Progenitor cell of endocrine pancreas (in vitro differentiated cells): ENCODE measurements at places on chromosomes 2 and 18. TPM values are rescaled to one million over a fixed set of nuclear protein-coding genes. Genes with fewer than 3 reads are reported as not detected.

- no peak overlapping the region for H3K27ac ChIP-seq
- H3K4me1 ChIP-seq = no peaks in the 10 kb centered on the region
- no peak overlapping the region for H3K4me3 ChIP-seq
- no peaks in the 10 kb centered on the region for H3K27me3 ChIP-seq
- DNase-seq = peak; percentile 23
These were observed 51.8 kb downstream of the MTHFD2 start for GRCh38 chr2:74250189-74250631.

GRCh38 chr18:9697121-9697520 lies 11.0 kb upstream of the RAB31 start:
- peaks cover 8% of the 10 kb centered on the region for H3K4me1 ChIP-seq
- H3K27ac ChIP-seq = no peak overlapping the region
- no peak overlapping the region for H3K4me3 ChIP-seq
- peaks cover 28% of the 10 kb centered on the region for H3K27me3 ChIP-seq
- no peak for DNase-seq

- no peak for DNase-seq
- H3K36me3 ChIP-seq = no peaks in the 10 kb centered on the region
These were observed 836.9 kb upstream of the CELF4 start for GRCh38 chr18:38402509-38402908.

DNA sequence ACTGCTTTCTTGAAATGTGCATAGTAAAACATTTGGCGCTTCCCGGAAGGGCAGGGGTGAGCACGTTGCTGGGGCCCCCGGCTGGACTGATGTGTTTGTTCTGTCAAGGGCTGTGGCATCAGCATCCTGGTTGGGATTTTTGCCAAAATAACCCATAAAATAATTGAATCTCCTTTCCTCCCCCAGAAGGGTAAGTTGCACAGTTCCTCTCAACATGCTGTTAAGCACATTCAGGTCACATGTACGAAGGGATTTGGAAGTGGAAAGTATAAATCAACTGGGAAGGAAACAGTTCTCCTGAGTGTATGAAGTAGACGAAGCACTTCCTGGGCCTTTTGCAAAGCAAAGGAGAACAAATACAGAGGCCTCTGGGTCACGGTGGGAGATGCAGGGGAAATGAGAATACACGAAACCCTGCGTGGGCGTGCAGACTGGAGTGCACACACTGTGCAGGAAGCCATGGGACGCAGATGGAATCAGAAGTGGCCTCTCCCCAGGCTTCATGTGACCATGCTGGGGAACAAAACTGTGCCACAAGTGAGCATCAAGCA lies 183.9 kb downstream of the LPIN1 start:
- H3K27ac ChIP-seq = no peak overlapping the region
- no peaks in the 10 kb centered on the region for H3K27me3 ChIP-seq
- no peak overlapping the region for H3K4me3 ChIP-seq

- H3K36me3 ChIP-seq = no peaks in the 10 kb centered on the region
- no peak overlapping the region for H3K27ac ChIP-seq
- DNase-seq = no peak
- H3K27me3 ChIP-seq = peaks cover 3% of the 10 kb centered on the region
- no peak overlapping the region for H3K4me3 ChIP-seq
These were observed 94.5 kb upstream of the UPP2 start for GRCh38 chr2:158006961-158007719.

GRCh38 chr2:186429104-186429503 lies 57.0 kb upstream of the ZC3H15 start:
- H3K36me3 ChIP-seq = no peaks in the 10 kb centered on the region
- H3K4me3 ChIP-seq = no peak overlapping the region
- H3K27me3 ChIP-seq = no peaks in the 10 kb centered on the region

DNA sequence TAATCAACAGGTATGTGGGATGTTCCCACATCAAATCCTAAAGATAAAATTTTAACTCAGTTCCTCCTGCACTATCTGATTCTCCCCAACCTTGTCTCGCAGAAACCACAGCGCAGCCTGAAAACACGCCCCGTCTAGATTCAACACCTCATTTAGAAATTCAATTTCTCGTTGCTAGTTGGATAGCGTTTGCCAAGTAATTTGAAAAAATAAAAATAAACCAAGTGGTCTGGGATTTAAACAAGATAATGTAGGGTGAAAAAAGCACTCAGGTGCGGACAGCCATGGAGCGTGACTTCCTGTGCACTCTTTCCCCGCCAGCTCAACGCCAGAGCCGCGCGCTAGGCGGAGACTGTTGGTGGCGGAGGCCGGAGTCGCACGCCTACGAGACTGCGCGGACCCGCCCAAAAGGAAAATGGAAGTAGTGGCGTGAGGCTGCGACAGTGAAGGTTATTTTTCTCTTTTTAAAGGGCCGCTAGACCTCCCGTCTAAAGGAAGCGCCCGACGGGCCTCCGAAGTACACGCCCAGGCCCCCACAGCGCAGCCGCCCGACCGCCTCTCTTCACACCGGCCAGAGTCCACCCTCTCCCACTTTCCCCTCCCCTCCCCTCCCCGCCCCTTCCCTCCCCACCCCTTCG lies 615 bp upstream of the CCNT2 start:
- peaks cover 7% of the 10 kb centered on the region for H3K36me3 ChIP-seq
- H3K4me1 ChIP-seq = peaks cover 14% of the 10 kb centered on the region
- DNase-seq = peak; percentile 66
- no peaks in the 10 kb centered on the region for H3K27me3 ChIP-seq

- no peak for DNase-seq
- peaks cover 13% of the 10 kb centered on the region for H3K27me3 ChIP-seq
- H3K36me3 ChIP-seq = no peaks in the 10 kb centered on the region
- peaks cover 4% of the 10 kb centered on the region for H3K4me1 ChIP-seq
These were observed 33.9 kb downstream of the ARHGAP25 start for GRCh38 chr2:68768461-68768860.

DNA sequence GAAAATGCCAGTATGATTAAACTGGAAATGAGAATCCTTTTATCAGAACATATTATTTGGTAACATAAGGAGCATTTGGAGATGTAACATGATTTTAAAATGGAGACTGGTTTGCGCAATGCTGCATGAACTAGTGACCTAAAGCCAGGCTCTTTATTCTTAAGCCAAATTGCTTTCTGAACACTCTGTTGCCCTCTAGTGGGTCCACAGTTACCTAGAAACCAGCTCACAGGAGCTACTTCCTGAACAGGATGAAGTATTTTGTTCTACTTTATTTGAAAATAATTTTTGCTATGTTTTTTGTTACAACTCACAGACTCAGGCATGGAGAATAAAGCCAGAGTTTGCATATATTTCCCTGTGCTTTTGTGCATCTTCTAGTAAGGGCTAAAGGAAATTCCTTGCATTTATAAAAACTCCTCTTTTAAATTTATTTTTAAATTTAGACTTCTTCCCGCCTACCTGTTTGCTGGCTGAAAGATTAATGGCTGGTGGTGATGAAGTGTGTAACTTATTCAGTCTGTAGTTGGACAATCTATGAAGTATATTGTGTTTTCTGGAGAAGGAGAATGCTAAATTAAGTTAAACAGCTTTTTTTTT lies 146.7 kb downstream of the PARD3B start:
- H3K4me3 ChIP-seq = no peak overlapping the region
- H3K27me3 ChIP-seq = no peaks in the 10 kb centered on the region
- H3K4me1 ChIP-seq = peaks cover 17% of the 10 kb centered on the region

DNA sequence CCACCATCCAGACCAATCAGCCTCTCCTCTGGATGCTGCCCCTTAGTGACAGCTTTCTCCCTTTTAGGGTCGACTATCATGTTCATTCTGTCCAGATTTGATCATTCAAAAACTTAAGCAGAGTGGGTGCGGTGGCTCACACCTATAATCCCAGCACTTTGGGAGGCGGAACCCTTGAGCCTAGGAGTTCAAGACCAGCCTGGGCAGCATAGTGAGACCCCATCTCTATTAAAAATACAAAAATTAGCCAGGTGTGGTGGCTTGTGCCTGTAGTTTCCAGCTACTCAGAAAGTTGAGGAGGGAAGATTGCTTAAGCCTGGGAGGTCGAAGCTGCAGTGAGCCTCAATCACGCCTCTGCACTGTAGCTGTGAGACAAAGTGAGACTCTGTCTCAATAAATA lies 68.3 kb upstream of the ZCCHC2 start:
- H3K27me3 ChIP-seq = no peaks in the 10 kb centered on the region
- H3K4me1 ChIP-seq = peaks cover 15% of the 10 kb centered on the region
- no peaks in the 10 kb centered on the region for H3K36me3 ChIP-seq
- no peak overlapping the region for H3K4me3 ChIP-seq
- DNase-seq = no peak

DNA sequence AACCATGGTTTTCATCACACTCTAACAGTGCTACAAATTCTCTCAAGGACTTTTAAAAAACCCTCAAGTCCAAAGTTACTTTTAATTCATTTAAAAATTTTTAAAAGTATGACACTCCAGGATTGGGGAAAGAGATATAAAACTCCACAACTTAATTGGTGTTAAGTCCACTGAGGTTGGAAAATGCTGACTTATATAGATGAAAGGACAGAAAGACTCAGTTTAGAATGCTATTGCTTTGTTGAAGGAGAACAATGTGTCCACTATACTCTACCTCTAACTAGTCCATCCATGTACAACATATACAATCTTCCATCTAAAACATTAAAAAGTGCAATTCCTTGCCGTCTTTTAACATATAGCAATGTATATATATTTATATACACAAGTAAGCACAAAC lies 41.2 kb downstream of the CABYR start:
- no peaks in the 10 kb centered on the region for H3K36me3 ChIP-seq
- no peak overlapping the region for H3K4me3 ChIP-seq
- no peak overlapping the region for H3K27ac ChIP-seq
- no peaks in the 10 kb centered on the region for H3K27me3 ChIP-seq
- peaks cover 2% of the 10 kb centered on the region for H3K4me1 ChIP-seq

- H3K27me3 ChIP-seq = peaks cover 2% of the 10 kb centered on the region
- no peak overlapping the region for H3K27ac ChIP-seq
- no peak overlapping the region for H3K4me3 ChIP-seq
- peaks cover 34% of the 10 kb centered on the region for H3K4me1 ChIP-seq
- DNase-seq = no peak
These were observed 81.1 kb downstream of the MBOAT2 start for GRCh38 chr2:8922431-8922830.

GRCh38 chr2:173232956-173233744 lies 121.5 kb upstream of the CDCA7 start:
- peaks cover 11% of the 10 kb centered on the region for H3K4me1 ChIP-seq
- H3K27ac ChIP-seq = no peak overlapping the region
- H3K36me3 ChIP-seq = peaks cover 15% of the 10 kb centered on the region
- H3K4me3 ChIP-seq = no peak overlapping the region

DNA sequence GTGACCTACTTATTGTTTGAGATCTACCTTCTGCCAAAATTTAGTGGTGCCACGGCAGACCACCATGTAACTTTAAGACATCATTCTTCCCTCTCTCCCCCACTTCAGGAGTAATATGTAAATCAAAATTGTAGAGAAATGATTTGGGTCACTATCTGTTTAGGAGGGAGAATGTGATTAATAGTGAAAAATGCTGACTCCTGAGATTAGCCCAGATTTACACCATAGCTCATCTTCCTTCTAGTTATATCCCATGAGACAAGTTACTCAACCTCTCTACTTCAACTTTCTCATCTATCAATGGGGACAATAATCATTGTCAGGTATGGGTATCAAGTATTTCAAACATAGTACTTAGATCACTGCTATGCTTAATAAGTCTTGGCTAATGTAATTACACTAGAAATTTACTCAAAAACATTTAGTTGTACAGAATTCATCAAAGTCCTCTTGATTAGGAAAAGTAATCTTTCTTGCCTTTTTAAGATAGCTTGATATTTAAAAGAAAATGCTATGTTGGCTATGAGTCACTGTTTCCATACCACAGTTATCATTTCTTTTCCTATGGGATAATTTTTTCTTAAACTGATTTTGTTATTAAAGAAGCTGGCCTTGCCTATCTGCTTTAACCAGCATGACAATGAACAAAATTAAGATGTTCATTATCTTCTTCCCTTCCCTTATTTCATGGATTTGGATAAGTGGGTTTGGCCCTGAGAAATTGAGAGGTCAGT lies 1038.9 kb upstream of the ZEB2 start:
- H3K4me3 ChIP-seq = no peak overlapping the region
- H3K36me3 ChIP-seq = no peaks in the 10 kb centered on the region
- H3K4me1 ChIP-seq = peaks cover 27% of the 10 kb centered on the region
- DNase-seq = no peak
- H3K27ac ChIP-seq = no peak overlapping the region

GRCh38 chr2:102872388-102872787 lies 110.6 kb downstream of the TMEM182 start:
- DNase-seq = no peak
- no peaks in the 10 kb centered on the region for H3K27me3 ChIP-seq
- H3K36me3 ChIP-seq = peaks cover 2% of the 10 kb centered on the region
- H3K4me3 ChIP-seq = no peak overlapping the region
- no peak overlapping the region for H3K27ac ChIP-seq
- no peaks in the 10 kb centered on the region for H3K4me1 ChIP-seq

DNA sequence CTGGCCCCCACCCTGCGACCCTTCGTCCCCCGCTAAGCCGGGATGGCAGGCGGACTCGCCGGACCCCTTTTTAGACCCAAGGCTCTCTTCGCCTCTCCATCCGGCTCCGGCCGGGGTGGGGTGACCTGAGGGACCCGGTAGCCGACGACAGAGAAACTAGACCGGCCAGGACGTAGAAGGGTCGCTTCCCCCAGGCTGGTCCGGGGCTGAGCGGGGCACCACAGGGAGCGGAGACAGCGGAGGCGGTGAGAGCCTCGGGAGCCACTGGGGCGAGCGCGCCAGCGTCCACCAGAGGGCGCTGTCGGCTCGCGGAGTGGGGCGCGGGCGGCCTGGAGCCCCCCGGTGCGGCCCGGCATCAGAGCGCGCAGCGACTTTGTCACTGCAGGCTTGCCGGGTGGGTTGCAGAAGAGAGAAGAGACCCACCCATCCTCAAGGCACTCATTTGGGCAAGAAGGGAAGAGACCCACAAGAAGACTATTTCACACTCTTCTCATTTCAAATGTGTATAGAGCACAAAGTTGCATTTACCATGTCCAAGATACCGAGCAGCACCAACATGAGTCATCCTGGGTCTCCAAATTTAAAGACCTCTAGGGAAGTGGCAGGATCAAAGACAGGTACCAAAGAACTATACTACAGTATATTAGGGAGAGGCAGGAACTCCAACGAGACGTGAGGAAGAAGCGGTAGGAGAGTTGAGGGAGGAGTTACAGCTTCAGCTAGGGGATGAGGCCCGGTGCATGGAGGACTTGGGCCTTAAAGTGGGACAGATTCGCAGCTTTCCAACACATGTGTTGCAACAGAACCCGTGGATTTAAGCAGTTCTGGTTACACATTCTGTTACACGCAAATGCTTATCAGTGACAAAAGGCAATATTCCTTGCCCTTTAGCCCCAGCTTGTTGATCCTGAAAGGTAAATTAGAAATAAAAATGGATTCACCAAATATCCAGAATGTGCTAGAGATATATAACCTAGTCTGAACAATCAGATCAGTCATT lies 7.6 kb upstream of the PRKCE start:
- H3K4me3 ChIP-seq = peak overlapping the region; percentile 37
- H3K27me3 ChIP-seq = peaks cover 83% of the 10 kb centered on the region
- no peak overlapping the region for H3K27ac ChIP-seq
- peak; percentile 73 for DNase-seq

The GULP1 gene
- 35.3 and 39.4 TPM in 2 replicates for total RNA-seq

The LYPD1 gene
- total RNA-seq = 7.1 and 13.8 TPM in 2 replicates

The ALPI gene
- total RNA-seq = not detected in 2 replicates

The PDE1A gene
- 2.9 and 3.3 TPM in 2 replicates for total RNA-seq

The DPYSL5 gene
- total RNA-seq = 70.3 and 75.0 TPM in 2 replicates

The DNAH6 gene
- 4.8 and 5.5 TPM in 2 replicates for total RNA-seq

The SPEG gene
- total RNA-seq = 15.1 and 15.5 TPM in 2 replicates

The SIX3 gene
- not detected in 2 replicates for total RNA-seq

The AQP12B gene
- total RNA-seq = not detected in 2 replicates

The RAB17 gene
- total RNA-seq = 49.9 and 52.0 TPM in 2 replicates
